ENCODE measurements at places on chromosomes 16 and 17.

DNA sequence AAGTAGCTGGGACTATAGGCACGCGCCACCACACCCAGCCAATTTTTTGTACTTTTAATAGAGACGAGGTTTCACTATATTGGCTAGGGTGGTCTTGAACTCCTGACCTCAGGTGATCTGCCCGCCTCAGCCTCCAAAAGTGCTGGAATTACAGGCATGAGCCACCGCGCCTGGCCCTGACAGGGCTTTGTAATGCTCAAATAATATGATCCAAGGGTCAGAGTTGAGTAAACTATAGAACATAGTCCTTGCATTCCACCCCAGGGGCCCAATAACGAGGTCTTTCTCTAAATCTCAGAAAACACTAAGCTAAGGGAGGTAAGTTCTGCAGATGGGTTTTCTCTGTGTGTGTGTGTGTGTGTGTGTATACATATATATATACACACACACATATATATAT is 5.8 kb upstream of the MEOX1 start:
- no peak for DNase-seq

GRCh38 chr17:63438092-63439051 is 7.7 kb downstream of the CYB561 start:
- no peak for DNase-seq

GRCh38 chr16:57574086-57574485 is 31.6 kb downstream of the ADGRG5 start:
- no peak for DNase-seq

DNA sequence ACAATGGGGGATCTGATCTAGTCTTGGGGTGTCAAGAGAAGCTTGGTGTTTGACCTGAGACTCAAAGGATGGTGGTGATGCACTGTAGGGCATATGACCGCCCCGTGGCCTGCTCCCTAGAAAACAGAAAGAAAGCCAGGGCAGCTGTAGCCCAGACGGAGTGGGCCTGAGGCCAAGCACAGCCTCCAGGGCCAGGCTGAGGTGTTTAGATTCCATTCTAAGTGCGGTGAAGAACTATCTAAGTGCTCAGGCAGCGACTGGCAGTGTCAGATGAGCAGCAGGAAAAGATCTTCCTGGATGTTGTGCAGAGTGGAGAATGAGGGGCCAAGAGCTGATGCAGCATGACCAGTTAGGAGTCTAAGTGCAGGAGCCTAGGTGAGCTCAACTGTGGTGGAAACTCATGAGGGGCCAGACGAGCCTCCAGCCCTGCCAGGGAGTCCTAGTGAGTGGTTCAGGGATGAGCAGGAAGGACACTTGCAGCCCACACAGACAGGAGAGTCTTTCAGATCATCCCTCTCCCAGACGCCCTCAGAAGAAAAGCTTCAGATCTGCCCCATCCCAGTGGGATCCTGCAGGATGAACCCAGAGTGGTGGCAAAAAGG is 314.2 kb upstream of the CCL2 start:
- no peak for DNase-seq

GRCh38 chr16:56241596-56241995 is 50.3 kb downstream of the GNAO1 start:
- no peak for DNase-seq

DNA sequence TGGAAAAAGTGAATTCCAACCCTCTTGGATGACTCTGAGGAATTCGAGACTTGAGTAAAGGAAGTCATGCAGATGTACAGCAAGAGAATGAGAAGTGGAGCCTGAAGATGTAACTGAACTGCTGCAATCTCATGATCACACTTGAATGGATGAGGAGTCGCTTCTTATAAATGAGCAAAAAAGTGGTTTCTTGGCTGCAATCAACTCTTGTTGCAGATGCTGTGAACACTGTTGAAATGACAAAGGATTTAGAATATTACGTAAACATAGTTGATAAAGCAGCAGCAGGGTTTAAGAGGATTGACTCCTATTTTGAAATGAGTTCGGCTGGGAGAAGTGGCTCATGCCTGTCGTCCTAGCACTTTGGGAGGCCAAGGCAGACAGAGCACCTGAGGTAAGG is 25.5 kb downstream of the ASPA start:
- DNase-seq: no peak

DNA sequence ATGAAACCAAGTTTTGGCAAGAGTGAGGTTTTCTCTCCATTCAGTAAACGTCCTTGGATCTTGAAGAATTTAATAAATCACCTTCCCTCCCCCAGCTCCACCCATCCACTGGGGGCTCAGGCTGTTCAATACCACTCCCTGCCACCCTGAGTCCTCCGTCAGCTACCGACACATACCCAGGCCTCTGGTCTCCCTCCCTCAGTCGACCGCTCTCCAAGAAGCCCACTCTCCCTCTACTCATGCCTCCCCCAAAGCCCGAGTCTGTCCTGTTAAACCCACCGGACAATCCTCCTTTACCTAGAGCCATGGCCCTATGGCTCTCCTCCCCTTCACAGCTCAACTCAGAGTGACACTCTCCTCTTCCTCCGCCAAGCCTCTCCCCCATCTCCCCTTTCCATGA is 19.7 kb upstream of the SLC4A1 start:
- DNase-seq: no peak

DNA sequence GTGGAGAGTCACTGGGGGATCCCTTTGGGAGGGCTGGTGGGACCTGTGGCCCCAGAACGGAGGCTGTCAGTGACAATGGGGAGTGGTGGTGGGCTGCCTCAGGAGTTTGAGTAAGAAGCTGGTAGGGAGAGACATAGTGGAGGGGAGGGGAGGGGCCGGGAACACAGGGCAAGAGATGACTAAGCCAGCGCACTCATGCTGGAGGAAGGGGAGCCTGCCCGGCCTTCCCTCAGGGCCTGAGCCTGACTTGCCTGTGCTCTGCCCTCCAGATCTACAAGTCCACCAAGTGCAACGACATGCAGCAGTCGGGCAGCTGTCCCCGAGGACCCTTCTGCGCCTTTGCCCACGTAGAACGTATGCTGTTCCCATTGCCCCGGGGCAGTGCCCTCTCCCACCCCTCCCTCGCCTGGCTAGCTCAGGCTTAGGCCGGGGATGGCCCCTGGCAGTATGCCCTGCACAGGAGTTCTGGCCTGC is 29.3 kb downstream of the UNC13D start:
- peak; percentile 86 for DNase-seq

DNA sequence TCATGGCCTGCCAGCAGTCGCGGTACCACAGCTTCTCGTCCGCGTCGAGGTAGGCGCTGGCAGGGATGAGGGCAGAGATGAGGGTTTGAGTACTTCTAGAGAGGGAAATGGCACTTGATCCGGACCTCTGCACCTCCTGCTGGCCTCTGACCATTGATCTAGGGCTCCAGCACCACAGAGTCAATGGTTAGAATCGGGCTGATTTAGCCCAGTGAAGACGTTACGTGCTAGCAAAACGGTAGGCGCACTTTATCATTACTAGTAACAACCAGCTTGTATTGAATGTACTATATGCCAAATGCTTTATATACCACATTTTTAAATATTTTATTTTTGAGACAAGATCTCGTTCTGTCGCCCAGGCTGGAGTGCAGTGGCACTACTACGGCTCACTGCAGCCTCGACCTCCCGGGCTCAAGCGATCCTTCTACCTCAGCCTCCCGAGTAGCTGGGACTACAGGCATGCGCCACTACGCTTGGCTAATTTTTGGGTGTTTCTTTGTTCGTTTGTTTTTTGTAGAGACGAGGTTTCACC is 526 bp downstream of the TSNAXIP1 start:
- DNase-seq: no peak

DNA sequence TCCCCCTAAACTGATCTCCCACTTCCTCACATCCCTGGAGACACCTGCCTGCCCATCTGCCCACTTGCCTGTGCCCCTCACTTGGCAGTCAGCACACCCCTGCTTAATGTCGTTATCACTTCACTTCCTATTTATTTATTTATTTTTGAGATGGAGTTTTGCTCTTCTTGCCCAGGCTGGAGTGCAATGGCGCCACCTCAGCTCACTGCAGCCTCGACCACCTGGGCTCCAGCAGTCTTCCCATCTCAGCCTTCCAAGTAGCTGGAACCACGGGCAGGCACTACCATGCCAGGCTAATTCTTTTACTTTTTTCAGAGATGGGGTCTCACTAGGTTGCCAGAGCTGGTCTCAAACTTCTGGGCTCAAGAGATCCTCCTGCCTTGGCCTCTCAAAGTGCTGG is 23.5 kb upstream of the PHOSPHO1 start:
- no peak for DNase-seq

DNA sequence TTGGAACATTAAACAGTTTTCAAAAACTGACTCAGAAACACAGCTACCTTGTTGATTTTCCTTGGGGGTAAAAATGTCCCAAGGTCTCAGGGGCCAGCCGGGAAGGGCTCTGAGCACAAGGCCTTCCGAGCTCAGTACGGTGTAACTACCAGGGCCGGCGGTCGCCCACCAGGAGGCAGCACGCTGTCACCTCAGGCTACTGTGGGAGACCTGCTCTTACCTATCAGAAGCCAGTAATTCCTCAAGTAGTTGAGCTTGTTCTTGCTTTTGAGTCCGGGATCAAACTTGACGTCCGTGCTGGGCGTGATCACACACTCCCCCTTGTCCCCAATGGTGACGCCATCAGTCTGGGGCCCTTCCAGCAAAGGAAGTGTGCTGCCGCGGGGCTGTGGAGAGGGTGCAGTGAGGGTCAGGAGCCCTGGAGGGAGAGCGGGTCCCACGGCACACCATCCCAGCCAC is 43.4 kb upstream of the ICAM2 start:
- no peak for DNase-seq

GRCh38 chr17:71402007-71402406 is 718.8 kb upstream of the SOX9 start:
- DNase-seq: no peak

- DNase-seq: peak; percentile 75
Measured at GRCh38 chr17:20009302-20010098, at the start of gene SPECC1. Gene SPECC1, plus strand, starts transcription at chr17:20009359. Its CDS starts 87,293 bp downstream, at chr17:20096652.

- no peak for DNase-seq
Measured at GRCh38 chr16:50688867-50689266, 4.5 kb upstream of the NOD2 start.

DNA sequence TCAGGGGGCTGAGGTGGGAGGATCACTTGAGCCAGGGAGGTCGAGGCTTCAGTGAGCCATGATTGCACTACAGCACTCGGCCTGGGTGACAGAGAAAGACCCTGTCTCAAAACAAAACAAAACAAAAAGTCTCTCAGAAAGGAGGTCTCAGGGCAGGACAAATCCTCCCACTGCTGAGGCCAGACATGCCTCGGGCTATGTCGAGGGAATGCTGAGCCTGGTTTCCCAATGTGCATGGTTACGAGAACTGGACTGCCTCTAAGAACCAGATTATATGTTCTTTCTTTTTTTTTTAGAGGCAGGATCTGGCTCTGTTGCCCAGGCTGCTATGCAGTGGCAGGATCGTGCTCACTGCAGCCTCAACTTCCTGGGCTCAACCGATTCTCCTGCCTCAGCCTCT is 27.6 kb downstream of the TRAP1 start:
- no peak for DNase-seq

- DNase-seq: no peak
Measured at GRCh38 chr17:75237100-75238014, 24.0 kb downstream of the GGA3 start.

- no peak for DNase-seq
Measured at GRCh38 chr16:28081391-28081968, 18.0 kb upstream of the GSG1L start.

GRCh38 chr16:68000450-68000849 is 1.2 kb upstream of the DPEP2 start:
- no peak for DNase-seq

DNA sequence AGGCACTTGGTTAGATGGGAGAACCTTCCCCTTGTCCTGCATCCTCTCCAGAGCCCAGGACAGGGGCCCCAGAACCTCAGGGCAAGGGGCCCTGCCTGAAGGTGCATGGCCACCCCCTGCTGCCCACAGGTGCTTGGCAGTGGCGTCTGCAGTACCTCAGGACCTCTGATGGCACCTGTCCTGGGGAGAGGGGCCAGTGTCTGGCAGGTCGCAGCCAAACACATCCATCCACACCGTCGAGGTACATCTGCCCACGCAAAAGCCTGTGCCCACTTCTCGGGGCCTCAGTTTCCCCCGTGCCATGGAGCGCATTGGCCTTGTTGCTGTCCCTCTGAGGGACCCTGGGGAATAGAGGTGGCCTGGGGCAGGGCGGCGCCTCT is 9.3 kb downstream of the MAP2K3 start:
- DNase-seq: no peak

DNA sequence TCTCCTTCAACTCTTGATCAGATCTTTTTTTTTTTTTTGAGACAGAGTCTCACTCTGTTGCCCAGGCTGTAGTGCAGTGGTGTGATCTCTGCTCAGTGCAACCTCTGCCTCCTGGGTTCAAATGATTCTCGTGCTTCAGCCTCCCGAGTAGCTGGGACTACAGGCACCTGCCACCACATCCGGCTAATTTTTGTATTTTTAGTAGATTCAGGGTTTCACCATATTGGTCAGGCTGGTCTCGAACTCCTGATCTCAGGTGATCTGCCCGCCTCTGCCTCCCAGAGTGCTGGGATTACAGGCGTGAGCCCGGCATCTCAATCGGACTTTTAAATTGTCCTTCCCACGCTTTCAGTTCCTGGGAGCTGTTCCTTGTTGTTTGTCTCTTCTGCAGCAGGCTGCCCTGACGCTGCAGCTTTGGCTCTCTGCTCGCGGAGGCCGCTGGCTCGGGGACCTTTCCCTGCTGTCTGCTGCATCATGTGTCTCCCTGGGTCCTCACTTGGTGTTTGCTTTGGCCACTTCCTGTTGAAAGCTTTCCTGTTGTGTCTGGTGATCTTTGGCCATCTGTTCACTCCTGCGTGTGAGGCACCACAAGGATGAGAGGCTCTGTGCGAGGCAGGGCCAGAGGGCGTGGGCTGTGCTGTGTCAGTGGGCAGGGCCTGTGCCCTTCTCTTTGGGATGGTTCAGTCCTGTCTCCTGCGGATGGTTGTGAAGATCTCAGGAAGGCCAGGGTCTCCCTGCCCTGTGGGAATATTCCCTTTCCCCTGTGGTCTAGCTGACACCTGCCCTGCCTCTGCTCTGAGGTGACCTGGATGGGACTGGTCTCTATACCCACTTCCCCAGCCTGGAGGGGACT is 18.4 kb upstream of the CAPN15 start:
- DNase-seq: no peak

DNA sequence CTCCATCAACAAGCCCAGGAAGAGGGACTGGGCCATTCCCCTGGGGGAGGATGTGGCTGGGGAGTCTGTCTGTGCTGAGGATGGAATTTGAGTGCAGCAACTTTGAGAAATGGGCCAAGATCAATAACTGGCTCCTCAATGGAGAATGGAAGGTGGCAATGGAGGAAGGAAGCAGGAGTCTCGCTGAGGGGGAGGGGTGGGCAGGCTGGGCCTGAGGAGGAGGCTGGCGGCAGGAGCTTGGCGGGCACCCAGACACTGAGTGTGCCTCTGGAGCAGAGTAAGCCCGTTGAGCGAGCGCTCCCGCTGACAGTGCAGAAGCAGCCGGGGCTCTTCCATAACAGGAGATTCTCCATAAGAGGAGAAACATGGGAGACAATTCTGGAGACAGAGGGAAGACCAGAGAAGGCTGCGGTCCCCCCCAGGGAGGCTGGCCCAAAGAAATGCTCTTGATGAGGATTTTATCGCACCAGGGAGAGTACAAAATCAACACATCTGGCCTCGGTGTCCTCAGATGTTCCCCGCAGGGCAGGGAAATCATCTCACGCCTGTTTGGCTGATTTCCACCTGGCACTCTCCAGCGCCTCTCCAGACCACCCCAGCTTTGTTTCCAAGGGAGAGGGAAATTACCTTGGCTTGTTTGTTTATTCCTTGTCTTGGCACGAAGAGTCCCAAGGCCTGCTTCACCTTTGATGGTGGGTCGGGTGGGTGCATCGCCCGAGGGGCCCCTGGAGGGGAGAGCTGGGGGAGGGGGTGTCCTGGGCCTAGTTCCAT is 2.8 kb upstream of the MMP15 start:
- DNase-seq: peak; percentile 59

All from RWPE1 (cell line).